ELR (cell line): ENCODE measurements at places on chromosomes 16 and 17.

DNA sequence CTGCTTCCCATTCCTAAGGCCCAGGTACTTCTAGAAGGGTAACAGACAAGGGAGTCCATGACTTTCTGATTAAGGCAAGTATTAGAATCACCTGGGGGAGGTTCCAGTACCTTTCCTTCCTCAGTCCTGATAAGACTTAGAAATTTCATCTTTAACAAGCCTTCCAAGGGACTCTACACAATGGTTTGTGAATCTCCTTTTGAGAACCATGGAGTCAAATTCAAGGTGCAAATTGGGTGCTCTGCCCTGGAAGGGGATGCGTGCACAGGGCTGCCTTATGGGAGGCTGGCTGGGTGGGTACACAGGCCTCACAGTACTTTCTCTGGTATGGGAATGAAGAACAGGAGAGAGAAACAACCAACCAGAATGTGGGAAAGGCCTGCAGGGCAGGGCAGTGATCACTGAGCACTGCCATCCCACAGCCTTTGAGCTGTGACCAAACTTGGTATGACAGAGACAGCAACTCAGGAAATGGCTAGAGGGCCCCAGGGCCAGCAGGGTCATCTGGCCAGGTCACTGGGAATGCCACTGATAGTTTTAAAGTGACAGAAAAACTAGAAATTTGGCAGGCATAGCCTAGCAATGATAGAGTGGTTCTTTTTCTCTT is 3.6 kb upstream of the TMIGD1 start:
- no peak for DNase-seq

GRCh38 chr17:48047113-48047740 is 932 bp upstream of the NFE2L1 start:
- DNase-seq: peak; percentile 60

DNA sequence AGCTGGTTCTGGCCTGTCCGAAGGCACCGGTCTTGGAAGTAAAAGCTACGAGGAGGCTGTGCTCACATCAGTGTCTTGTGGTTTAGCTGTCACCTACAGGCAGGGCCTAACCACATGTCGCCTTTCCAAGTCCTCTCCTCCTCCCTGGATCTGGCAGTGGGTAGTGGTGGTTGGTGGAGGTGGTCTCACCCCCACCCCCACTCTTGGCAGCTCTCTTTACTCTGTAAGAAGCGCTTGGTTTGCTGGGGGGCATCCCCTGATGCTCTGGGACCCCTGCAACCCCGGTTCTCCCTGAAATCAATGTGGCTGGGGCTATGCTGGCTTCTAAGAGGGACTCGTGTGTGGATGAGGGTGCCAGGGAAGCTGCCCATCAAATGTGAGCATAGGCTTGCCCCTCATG is 68.3 kb downstream of the WIPI1 start:
- DNase-seq: no peak

DNA sequence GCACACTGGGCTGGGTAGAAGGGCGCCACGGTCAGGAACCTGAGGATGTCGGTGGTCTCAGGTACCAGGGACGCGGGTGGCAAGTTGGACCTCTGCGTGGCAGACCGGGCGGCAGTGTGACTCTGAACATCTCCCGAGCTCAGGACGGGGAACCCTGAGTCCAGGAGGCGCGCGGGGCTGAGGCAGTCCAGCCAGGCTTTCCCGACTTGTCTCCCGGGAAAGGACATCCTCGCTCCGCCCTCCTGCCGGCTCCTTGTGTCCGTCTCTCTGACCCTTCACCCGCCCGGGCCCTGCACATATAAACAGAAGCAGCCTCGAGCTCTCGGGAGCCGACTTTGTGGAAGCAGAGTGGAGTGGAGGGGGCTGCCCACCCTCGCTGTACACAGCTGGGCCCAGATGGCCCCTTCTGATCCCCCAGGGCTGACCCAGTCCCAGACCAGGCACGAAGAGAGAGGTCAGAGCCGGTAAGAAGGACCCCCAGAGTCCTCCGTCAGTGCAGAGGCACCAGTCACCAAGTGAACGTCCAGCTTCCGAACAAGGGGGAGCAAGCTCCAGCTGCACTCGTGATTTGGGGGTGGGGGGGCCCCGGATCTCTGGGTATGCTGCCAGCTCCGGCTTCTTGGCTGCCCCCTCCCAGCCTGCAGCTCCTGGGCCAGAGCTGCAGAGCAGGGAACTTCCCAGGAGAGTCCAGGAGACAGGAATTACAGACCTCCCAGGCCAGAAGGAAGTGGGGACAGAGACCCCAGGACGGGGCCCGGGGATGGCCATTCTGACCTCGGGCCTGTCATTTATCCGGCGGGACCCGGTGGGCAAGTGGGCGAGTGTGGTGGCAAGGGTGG is 8.5 kb upstream of the P2RX1 start:
- no peak for DNase-seq
